ENCODE measurements at places on chromosomes 2 and 18.

DNA sequence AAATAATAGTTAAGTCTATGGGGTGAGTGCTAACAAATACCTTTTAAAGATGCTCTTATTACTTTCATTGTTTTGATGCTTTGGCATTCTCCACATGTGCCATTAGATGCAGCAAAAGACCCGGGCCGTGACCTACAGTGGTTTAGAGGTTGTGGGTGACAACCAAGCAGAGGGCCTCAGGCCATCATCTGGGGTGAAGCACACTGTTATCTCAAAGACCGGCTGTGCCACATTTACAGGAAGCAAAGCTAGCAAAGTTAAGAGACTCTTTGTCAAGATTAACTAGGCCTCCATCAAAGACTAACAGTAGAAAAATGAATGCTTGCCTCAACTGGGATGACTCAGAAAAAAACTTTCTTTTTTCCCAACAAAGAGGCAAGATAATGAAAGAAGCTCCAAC is 695.3 kb downstream of the SATB2 start:
- DNase-seq, result no peak

- no peak for DNase-seq
These were observed 44.2 kb upstream of the SPTBN1 start for GRCh38 chr2:54411801-54412354.

- DNase-seq, result no peak
These were observed 245.1 kb downstream of the SCG2 start for GRCh38 chr2:223357076-223357475.

DNA sequence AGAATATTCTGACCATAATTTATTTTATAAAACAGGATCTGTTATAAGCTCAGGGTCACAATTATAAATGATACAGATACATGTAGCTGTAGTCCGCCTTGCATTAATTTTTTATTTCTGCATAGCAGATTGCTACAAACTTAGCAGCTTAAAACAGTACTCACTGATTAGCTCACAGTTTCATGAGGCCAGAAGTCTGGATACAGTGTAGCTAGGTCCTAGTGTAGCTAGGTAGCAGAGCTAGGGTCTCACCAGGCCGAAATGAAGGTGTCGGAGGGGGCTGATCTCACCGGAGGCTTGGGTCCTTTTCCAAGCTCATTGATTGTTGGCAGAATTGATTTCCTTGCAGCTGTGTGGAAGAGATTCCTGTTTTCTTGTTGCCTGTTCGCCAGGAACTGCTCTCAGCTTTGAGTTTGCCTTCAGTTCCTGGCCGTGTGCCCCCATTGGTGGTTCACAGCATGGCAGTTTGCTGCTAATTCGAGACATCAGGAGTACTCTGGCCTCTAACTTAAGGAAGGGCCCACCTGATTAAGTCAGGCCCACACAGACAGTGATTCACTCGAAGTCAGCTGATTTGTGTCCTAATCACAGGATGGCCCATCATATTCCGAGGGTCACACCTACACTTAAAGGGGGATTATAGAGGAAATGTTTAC is 18.4 kb downstream of the NAPG start:
- DNase-seq, result no peak

- peak; percentile 54 for DNase-seq
These were observed 43.1 kb downstream of the CPO start for GRCh38 chr2:206982360-206982955.

DNA sequence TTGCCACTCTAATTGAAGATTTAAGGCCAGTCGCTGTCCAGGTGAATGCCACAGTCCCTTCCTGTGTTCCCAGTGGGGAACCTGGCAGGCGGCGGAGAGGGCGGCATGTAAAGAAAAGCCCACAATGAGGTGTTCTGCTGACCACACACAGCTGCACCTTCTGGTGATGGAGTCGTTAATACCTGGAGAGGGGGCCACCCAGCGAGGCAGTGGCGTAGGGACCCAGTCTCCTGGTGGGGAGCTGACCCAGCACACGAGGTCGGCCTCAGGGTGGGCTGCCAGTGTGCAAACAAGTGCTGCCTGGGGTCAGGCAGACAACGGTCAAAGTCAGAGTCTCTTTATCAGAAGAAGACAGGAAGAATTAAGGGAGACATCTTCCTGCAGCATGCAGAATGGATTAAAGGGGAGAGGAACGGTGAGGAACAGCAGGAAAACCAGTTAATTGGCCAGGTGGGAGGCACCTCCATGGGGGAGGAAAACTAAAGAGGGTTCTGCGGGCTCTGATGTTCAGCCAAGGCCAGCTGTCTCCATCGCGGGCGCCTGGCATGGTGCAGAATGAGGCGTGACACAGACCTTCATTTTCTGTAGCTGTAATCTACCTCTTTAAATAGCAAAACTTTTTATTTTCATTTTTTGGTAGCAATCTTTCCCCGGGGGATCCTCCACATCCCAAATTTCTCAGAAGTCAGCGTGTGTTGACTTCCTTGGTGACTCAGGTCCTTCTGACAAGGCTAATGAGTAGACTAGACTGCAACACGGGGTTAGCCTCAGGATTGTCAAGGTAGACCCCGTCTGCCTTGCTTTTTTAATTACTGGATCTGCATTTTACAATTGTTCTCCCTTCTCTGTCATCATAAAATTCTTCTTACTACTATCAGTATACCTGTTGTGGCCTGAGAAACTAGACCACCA is 78.3 kb downstream of the SMAD7 start:
- DNase-seq, result peak; percentile 85

DNA sequence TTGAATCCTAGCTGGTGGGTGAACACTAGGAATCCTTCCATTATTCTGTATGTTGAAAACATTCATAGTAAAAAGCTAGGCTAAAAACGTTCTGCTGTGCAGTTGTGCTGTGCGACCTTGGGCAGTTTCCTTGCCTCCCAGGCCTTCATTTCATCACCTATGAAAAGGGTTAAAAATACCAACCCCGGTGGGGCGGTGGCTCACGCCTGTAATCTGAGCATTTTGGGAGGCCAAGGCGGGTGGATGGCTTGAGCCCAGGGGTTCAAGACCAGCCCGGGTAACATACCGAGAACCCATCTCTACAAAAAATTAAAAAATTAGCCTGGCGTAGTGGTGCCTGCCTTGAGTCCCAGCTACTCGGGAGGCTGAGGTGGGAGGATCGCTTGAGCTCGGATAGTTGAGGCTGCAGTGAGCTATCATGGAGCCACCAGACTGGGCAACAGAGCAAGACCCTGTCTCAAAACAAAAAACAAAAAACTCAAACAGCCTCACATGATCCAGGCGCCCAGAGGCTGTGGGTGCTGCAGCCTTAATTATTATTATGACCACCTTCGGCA is 2.9 kb upstream of the RRM2 start:
- no peak for DNase-seq

GRCh38 chr2:9778012-9778411 is 65.3 kb upstream of the TAF1B start:
- DNase-seq, result peak; percentile 21

GRCh38 chr2:147639891-147640290 is 204.9 kb upstream of the ACVR2A start:
- no peak for DNase-seq

DNA sequence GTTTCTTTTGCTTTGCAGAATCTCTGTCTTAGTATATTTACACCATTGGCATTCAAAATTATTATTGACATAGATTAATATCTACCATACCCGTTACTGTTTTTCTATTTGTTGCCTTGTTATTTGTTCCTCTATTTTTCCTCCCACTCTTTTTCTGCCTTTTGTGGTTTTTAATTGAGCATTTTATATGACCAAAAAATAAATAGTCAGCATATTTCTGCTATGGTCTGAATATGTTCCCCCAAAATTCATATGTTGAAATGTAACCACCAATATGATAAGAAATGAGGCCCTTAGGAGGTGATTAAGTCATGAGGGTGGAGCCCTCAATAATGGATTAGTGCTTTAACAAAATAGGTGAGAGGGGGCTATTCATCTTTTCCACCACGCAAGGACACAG is 35.3 kb downstream of the ADRA2B start:
- DNase-seq, result no peak

DNA sequence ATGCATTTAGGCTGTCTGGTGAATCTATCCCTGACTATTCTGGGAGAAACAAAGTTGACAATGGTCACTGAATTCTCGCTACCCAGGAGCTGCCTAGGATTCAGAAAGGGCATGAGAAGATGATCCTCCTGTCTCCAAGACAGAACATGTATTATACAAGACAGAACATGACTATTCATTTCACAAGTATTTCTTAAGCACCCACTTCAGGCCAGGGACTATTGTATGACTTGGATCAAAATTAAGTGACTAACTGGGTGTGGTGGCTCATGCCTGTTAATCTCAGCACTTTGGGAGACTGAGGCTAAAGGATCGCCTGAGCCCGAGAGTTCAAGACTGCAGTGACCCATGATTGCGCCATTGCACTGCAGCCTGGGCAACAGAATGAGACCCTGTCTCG is 235.8 kb upstream of the RAB12 start:
- DNase-seq, result no peak

DNA sequence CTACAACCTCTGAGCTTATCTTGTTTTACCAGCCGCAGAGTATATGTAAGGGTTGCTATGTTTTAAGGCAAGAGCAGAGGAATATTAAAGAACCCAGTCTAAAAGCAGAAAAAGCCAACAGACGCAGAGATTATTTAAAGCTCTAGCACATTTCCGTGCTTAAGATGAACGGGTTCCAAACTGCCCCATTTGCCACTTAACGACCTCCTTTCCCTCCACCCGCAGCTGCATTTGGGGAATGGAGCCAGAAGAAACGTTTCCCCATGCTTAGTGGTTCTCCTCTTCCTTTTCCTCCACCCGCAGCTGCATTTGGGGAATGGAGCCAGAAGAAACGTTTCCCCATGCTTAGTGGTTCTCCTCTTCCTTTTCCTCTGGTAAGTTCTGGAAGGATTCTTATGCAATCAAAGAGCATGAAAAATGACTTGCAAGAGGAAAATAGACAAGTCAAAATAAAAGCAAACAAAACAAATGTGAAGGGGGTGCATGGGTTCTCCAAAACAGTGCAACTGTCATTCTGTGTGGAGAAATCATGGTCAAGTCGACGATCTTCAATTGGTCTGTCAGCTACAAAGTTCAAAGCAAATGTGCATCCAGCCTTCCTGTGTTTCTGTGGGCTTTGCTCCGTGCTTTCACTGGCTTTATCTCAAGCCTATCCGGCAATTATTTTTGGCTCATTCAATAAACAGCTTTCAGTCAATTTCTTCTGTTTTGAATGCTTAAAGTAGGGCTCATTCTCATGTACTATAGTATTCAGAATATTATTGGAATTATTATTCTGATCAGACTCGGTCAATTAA is 57.8 kb downstream of the DIPK1C start:
- peak; percentile 12 for DNase-seq

DNA sequence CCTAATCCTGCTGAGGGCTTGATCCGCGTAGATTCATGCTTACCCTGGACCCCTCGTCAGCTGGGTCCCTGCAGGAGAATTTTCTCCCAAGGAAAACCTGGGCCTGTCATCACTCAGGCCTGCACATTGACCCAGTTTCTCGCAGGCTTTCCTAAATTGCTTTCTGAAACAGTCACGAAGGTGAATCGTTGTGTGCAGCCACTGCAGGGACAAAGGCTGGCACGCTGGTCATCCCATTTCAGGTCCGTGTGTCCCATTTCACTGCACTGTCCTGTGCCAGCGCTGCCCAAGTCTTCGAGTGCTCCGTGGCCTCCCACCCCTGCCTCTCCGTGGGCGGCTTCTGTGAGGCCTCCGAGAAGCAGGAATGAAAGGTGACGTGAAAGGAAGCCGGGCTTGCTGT is 62.8 kb upstream of the YWHAQ start:
- DNase-seq, result no peak

- DNase-seq, result peak; percentile 65
These were observed 575 bp downstream of the HSPD1 start for GRCh38 chr2:197498937-197499593.

GRCh38 chr2:216985658-216986141 is 125.8 kb upstream of the TNP1 start:
- no peak for DNase-seq

DNA sequence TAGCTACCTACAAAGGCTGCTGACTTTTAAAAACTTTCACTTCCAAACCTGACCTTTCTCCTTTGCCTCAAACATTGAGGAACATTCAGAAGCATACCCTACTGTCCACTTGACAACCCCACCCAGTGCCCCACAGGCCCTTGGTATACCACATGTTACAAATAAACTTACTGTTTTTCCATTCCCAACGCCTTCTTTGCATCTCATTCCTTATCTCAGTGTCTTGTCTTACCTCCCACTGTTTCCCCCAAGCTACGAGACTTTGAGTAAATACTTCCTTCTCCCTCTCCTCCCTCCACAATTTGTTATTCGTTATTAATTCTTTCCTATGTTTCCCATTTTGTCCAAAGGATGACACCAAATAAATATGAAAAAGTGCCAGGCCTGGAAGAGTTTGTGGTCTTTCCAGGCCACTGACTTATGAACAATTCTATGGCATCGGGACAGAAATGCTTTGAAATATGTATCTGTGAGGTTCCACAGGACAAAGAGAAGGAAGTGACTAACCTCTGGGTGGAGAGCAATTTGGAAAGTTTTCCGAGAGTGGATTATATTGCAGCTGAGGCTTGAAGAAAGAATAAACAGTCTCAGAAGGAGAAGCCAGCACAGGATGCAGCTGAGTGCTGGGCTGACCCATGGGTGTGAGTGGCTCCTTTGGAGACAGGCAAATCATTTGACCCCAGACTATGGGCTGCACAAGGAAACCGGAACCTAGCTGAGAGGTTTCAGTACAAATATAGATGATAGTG is 409.0 kb downstream of the LPIN1 start:
- DNase-seq, result peak; percentile 40

- DNase-seq, result no peak
These were observed 71.7 kb upstream of the TAF1B start for GRCh38 chr2:9771481-9772017.

- DNase-seq, result no peak
These were observed 927.6 kb upstream of the FANCL start for GRCh38 chr2:59168766-59169165.

DNA sequence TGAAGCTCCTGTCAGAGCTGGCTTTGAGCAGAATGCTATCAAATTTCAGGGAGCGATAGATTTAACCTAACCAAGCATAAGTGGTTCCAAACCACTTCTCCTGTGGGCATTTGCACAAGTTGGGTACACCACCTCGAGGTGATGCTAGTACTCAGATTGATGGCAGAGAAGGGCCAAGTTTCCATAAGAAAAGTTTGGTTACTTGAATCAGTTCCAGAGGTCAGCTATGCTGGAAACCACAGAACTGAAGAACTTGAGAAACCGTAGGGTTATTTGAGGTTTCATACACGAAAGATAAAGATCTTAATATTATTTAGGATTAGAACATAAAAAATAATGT is 238.2 kb upstream of the SOX11 start:
- no peak for DNase-seq

DNA sequence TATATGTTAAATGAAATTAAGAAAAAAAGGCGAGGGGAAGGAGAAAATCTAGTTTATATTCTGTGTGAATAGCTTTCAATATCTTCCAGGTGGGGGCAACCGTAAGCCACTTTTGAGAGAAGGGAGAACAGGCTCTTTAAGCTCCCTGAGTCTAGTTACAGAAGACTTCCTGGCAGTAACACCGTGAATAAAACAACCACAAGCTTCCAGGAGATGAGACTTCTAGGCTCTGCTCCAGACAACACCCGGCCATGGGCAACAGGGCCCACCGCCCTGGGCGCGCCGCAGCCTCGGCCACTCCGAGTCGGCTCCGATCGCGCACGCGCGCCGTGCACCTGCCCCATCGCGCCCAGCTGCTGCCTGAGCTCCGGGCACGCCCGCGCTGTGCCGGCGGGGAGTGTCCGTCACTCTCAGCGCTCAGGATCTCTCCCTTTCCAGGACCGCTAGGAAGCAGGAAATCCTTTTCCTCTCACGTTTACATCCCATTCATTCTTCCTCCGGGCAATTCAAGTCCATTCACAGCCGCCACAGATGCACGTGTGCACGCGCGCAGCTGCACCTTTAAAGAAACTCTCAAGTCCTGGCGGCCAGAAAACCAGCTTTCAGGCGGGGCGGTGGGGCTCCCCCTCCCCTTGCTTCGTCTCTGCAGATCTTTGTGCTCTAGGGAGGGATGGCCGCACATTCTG is 19.4 kb upstream of the PAX3 start:
- DNase-seq, result peak; percentile 73
